ENCODE measurements at places on chromosomes 4 and X. TPM values are rescaled to one million over a fixed set of nuclear protein-coding genes. Genes with fewer than 3 reads are reported as not detected.

The GAGE13 gene
- not detected for total RNA-seq

The SLC25A4 gene
- 1,198 TPM for total RNA-seq

The CD40LG gene
- total RNA-seq: not detected

The PRR32 gene
- total RNA-seq: 3.9 TPM

The MMRN1 gene
- total RNA-seq: 12.5 TPM

The MRPL1 gene
- total RNA-seq: 41.9 TPM

The BGN gene
- total RNA-seq: 193 TPM

The CCSER1 gene
- 12.3 TPM for total RNA-seq

The MAGEA2 gene
- total RNA-seq: not detected

The ABCG2 gene
- total RNA-seq: 1.4 TPM

The FRMD7 gene
- total RNA-seq: not detected

The ARHGEF6 gene
- 34.9 TPM for total RNA-seq

The TAF1 gene
- total RNA-seq: 17.8 TPM

The DAPP1 gene
- 1.5 TPM for total RNA-seq

The SNCA gene
- 12.7 TPM for total RNA-seq

The CAMK2D gene
- total RNA-seq: 133 TPM

The BTC gene
- 0.35 TPM for total RNA-seq

The TLR10 gene
- total RNA-seq: not detected

The ATP1B4 gene
- 0.42 TPM for total RNA-seq

The TRIM60 gene
- not detected for total RNA-seq

The SMR3B gene
- total RNA-seq: not detected

The NLRP2B gene
- not detected for total RNA-seq
